ENCODE measurements at places on chromosomes 7 and 10.

- no peak for DNase-seq
Observed at GRCh38 chr7:134742688-134743350, 36.6 kb upstream of the CALD1 start.

- no peak for DNase-seq
Observed at GRCh38 chr10:123621916-123622315, 44.2 kb upstream of the GPR26 start.

DNA sequence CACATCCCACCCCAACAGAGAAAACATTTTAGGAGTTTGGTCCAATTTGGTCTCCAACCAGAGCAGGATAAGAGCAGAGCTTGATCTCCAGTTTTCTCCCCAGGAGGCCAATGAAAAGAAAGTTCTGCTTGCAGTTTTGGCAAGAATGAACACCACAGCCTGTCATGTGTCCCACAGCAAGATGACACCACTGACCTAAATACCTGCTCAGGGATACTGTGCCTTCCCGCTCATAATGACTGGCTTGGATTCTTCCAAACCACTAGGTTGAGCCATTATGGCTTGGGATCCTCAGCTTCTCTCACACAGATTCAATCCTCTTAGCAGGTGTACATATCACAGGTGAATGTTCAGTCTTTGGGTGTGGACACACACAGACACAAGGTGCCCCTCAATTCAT, 53.3 kb downstream of the C10orf90 start:
- no peak for DNase-seq

- DNase-seq = no peak
Observed at GRCh38 chr10:84152769-84153168, 13.5 kb downstream of the GHITM start.

- no peak for DNase-seq
Observed at GRCh38 chr10:88759366-88760101, at the start of gene LIPN. Gene LIPN, plus strand, starts transcription at chr10:88760020. Its CDS starts 1,386 bp downstream, at chr10:88761406.

DNA sequence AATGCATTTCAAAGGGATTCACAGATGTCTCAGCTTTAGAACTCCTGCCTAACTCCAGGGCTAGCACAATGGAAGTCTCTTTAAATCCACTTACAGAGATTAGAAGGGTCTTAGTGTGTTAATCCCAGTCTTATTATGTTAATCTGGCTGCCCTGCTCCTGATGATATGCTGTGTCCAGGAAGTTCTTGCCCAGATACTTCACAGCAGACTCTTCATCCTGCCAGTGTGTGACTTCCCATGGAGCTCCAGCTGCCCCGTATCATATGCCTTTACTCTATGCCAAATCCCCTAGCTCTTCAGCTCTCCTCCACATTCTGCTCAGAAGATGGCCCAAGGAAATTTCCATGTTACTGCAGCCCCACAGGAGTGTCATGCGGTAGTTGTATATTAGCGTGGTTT, 533.8 kb downstream of the GALNT17 start:
- DNase-seq = no peak

- no peak for DNase-seq
Observed at GRCh38 chr10:86851328-86852207, 95.1 kb downstream of the BMPR1A start.

GRCh38 chr7:119436882-119437281, 836.1 kb upstream of the KCND2 start:
- no peak for DNase-seq

GRCh38 chr7:22601812-22602565, 102.0 kb upstream of the STEAP1B start:
- no peak for DNase-seq
